ENCODE measurements at places on chromosomes 7 and 10. TPM values are rescaled to one million over a fixed set of nuclear protein-coding genes. Genes with fewer than 3 reads are reported as not detected.

Gene PTN
- total RNA-seq: not detected

Gene MKX
- not detected for total RNA-seq

Gene RBM33
- total RNA-seq: 184 TPM

Gene UCMA
- total RNA-seq: not detected

Gene ADCY1
- not detected for total RNA-seq

Gene HUS1
- 73.4 TPM for total RNA-seq

Gene RELN
- total RNA-seq: not detected

Gene SRGN
- total RNA-seq: 583 TPM

Gene SPACDR
- not detected for total RNA-seq

Gene GPR15LG
- total RNA-seq: not detected

Gene OIT3
- total RNA-seq: not detected

Gene SEMA3C
- total RNA-seq: not detected

Gene NEURL1
- 0.95 TPM for total RNA-seq

Gene EGR2
- 5.6 TPM for total RNA-seq

Gene PRKCQ
- 26.3 TPM for total RNA-seq

Gene TMEM176A
- not detected for total RNA-seq

Gene PALD1
- total RNA-seq: 0.08 TPM

Gene PCLO
- not detected for total RNA-seq

Gene POLR2J2
- 22.9 TPM for total RNA-seq

Gene IGFBP3
- 3.9 TPM for total RNA-seq

Gene ZNF727
- total RNA-seq: not detected

Gene RAB19
- total RNA-seq: 1.9 TPM

Gene CUBN
- 3.3 TPM for total RNA-seq

Gene KLLN
- total RNA-seq: 0.38 TPM

Gene WDFY4
- total RNA-seq: 1.9 TPM

Gene KNDC1
- not detected for total RNA-seq

Gene NPY
- not detected for total RNA-seq

Gene PAPOLB
- not detected for total RNA-seq

Gene LRRD1
- total RNA-seq: not detected

Gene MPLKIP
- total RNA-seq: 13.3 TPM

Gene MYL10
- total RNA-seq: not detected

Gene AKR1C8
- not detected for total RNA-seq

Gene HOXA3
- not detected for total RNA-seq

Gene DNAJB12
- 37.5 TPM for total RNA-seq

Gene ERVW-1
- total RNA-seq: not detected

Gene MMP21
- 0.27 TPM for total RNA-seq

Gene FAM25C
- total RNA-seq: not detected

Gene WEE2
- total RNA-seq: 0.22 TPM

Gene ANKRD30A
- not detected for total RNA-seq

Gene SLC26A3
- not detected for total RNA-seq
